ENCODE measurements at places on chromosomes 11 and 22. TPM values are rescaled to one million over a fixed set of nuclear protein-coding genes. Genes with fewer than 3 reads are reported as not detected.

DNA sequence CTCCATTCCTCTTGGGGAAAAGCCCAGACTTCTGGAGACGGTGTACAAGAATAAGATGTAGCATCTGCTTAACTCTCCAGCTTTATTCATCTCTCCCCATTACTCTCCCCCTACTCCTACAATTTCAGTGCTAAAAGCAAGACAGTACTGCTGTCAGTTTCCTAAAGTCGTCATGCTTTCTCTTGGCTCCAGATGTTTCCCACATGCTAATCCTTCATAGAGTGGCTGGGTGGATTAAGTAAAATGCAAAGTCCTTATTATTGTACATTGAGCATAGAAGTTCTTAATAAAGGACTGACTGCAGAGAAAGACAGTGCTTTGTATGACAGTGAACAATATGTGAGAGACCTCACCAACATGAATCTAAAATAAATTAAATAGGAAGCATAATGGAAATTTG is 142.2 kb upstream of the UBASH3B start:
- H3K36me3 ChIP-seq: no peaks in the 10 kb centered on the region
- H3K4me3 ChIP-seq: no peak overlapping the region
- no peak for DNase-seq
- no peaks in the 10 kb centered on the region for H3K27me3 ChIP-seq
- H3K27ac ChIP-seq: no peak overlapping the region
- no peaks in the 10 kb centered on the region for H3K4me1 ChIP-seq

DNA sequence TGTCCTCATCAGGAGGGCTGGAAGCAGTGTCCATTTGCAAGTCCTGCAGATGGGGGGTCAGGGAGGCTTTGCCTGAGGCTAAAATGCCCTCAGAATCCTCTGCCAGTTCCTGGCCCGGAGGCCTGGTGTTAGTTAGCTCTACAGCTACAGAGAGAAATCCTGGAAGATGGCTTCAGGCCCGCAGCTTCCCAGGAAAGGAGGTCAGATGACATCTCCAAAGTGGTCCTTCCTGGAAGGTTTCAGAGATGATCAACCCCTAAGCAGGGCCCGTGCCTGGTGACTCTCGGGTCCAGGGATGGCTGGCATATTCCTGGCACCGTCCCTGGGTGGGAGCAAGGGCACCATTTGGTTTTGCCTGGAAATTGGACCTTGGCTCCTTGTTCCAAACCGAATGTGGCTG is 959.1 kb downstream of the BRD1 start:
- no peak overlapping the region for H3K4me3 ChIP-seq
- H3K27me3 ChIP-seq: no peaks in the 10 kb centered on the region
- H3K4me1 ChIP-seq: no peaks in the 10 kb centered on the region
- H3K36me3 ChIP-seq: no peaks in the 10 kb centered on the region

GRCh38 chr11:123616505-123617198 is 37.8 kb downstream of the SCN3B start:
- H3K4me1 ChIP-seq: no peaks in the 10 kb centered on the region
- no peak overlapping the region for H3K27ac ChIP-seq
- no peak overlapping the region for H3K4me3 ChIP-seq
- DNase-seq: no peak

DNA sequence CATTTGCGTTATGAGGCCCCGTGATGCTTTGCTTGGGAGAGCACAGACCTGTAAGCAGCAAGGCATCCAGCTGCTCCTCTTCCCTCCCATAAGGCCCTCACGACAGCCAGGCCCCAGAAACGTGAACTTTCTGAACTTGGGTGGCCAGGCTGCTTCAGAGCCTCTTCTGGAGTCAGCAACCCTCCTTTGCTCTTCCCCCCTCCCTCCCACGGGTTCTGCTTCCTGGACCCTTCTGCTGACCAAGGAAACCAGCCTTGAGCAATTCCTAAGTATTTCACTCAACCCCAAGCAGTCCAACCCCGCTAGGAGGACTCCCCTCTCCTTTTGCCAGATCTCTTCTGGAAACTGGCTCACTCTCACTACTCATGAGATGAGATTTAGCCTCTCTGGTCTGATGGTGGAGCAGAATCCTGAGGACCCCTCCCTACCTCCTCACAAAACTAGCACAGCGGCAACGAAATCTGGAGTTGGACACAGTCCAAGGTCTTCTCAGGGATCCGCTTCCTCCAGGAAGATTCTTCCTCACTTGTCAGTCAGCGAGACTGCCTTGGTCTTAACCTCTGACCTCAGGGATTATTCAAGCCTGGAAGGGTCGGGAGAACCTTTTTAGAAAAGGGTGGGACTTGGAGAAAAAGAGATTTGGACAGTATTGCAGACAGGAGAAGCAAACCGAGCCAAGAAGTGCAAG is 86.2 kb downstream of the UBASH3B start:
- DNase-seq: no peak
- no peaks in the 10 kb centered on the region for H3K27me3 ChIP-seq
- peaks cover 83% of the 10 kb centered on the region for H3K4me1 ChIP-seq

DNA sequence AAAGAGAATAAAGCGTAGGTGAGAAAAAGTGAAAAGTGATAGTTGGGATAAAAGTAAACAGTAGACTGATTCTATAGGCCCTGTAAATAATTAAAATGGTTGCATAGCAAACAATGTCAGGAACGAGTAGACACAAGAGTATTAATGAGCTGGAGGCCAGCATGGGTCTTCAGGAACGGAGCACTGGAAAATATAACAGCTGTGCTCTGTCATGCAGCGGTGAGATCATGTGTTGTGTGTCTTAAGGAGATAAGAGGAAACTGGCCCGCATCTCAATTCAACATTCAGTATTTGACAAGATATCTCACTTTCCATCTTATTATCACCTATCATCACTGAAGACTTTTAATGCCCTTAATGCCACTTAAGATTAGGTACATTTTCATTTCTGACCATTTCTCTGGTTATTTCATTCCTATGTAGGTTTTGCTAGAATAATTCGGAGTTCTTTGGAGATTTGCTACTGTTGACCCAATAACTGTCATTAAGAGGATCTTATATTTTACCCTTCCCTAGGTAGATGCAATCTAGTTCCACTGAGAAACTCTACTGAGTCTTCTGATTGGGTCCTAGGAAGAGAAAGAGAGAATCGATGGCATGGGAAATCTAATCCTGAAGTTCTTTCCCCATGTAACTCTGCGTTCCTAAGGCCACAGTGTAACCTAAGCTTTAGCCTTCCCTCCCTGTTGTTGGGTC is 35.5 kb upstream of the VWA5A start:
- H3K36me3 ChIP-seq: no peaks in the 10 kb centered on the region
- H3K4me3 ChIP-seq: no peak overlapping the region
- H3K27ac ChIP-seq: no peak overlapping the region
- no peak for DNase-seq
- H3K27me3 ChIP-seq: peaks cover 31% of the 10 kb centered on the region

DNA sequence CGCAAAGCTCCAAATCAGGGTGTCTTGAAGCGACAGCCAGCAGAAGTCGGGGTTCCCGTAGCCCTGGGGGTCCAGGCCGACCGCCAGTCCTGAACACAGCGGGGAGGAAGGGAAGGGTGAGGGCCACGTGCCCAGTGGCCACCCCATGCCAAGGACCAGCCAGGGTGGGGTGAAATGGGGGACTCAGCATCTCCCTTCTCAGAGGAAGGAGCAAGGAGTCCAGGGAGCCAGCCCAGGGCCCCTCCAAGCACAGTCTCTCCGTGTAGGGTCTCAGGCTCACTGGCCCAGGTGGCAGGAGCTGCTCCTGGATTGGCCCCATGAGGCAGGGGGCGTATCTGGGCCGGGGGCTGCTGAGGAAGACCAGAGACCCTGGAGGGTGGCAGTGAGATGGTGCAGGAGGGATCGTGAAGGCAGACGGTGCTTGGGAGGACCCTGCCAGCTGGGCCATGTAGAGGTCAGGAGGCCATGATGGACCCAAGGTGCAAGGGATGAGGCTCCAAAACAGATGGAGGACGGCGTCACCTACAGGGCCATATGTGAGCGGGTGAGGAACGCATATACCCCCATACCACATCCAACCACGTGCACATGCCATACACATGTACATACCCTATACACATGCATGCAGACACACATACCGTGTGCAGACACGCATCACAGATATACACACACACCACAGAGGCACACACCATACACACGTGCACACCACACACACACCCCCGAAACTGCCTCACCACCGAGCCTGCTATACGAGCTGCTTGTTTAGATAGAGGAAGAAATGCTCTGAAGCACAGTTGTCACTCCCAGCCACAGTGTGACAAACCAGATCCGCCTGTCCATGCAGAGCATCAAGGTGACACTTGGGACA is 34.4 kb downstream of the TRMU start:
- no peak for DNase-seq
- no peaks in the 10 kb centered on the region for H3K27me3 ChIP-seq
- H3K36me3 ChIP-seq: peaks cover 14% of the 10 kb centered on the region
- no peak overlapping the region for H3K27ac ChIP-seq
- peaks cover 29% of the 10 kb centered on the region for H3K4me1 ChIP-seq

DNA sequence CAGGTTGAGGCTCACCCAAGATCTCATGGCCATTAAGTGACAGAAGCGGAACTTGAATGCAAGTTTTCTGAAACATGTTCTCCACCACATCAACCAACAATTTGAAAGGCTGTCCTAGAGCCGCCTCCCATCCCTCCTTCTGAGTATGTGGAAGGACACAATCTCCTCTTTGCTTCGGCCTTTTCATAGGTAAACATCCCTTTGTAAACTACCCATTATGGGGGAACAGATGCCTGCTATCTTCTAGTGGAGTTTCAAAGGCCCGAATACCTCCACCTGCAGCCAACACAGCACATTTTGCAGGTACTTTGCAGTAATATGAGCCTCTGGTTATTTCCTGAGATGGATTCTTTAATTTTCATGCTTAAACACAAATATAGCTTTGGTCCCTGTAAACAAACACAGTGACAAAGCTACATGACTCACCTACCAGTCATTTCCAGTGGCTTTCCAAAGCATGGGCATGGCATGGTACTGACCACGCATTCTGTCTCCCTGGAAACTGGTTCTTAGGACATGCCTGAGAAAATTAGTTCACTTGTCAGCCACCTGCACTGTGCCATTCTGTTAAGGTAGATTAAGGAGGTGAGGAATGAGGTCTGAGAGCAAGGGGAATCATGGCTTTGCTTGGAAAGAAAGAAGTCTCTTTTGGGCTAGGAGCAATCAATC is 60.2 kb downstream of the EHF start:
- H3K4me3 ChIP-seq: no peak overlapping the region
- H3K27ac ChIP-seq: no peak overlapping the region
- no peaks in the 10 kb centered on the region for H3K36me3 ChIP-seq
- H3K27me3 ChIP-seq: no peaks in the 10 kb centered on the region
- DNase-seq: no peak

- no peak overlapping the region for H3K27ac ChIP-seq
- no peaks in the 10 kb centered on the region for H3K27me3 ChIP-seq
- no peak overlapping the region for H3K4me3 ChIP-seq
- no peaks in the 10 kb centered on the region for H3K4me1 ChIP-seq
- no peaks in the 10 kb centered on the region for H3K36me3 ChIP-seq
- no peak for DNase-seq
These were observed 444.4 kb downstream of the BUD13 start for GRCh38 chr11:116328391-116328790.

GRCh38 chr22:21014726-21015465 is at the start of gene P2RX6:
TSS of gene P2RX6 (plus strand) at chr22:21015165. CDS start at chr22:21015175, 10 bp downstream.
- peak within 1 kb of the TSS; percentile 47 for H3K4me3 ChIP-seq
- DNase-seq: peak; percentile 84
- peak within 1 kb of the TSS; percentile 80 for H3K27ac ChIP-seq

DNA sequence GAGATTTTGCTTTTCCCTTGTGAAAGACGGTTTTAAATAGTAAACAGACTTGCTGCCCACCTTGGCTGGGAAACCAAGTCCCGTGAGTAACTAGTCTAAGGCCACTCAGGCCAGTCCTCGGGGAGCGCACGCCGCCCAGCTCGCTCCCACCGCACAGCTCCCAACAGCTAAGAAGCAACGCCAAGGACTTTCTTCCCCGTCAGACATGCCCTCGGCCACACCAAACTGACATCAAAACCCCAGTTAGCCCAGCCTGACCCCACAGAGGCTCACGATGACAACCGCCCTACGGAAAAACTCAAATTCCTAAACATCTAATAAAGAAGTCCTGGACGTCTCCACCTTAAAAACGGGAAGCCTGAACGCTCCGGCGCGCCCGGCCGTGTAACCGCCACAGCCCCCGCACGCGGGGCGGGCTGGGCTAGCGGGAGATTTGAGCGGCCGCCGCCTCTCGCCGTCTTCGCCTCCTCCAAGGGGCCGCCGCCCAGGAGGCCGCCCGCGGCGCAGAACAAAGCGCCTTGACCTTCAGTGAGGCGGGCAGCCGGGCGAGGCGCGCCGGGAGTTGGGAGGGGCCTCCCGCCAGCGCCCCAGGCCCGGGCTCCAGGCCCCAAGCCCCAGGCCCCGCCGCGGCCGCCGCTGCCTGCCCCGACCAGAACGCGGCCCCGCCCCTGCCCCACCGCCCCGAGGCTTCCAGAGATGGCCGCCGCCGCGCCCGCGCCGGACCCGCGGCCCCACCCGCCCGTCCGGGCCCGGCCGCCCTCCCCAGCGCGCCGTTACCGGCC is 486 bp downstream of the NAP1L4 start:
- peaks cover 50% of the 10 kb centered on the region for H3K4me1 ChIP-seq
- peak overlapping the region; percentile 76 for H3K4me3 ChIP-seq
- no peak for DNase-seq
- H3K27me3 ChIP-seq: no peaks in the 10 kb centered on the region
- H3K36me3 ChIP-seq: peaks cover 6% of the 10 kb centered on the region

GRCh38 chr11:86148345-86148747 is 79.5 kb upstream of the PICALM start:
- peaks cover 32% of the 10 kb centered on the region for H3K4me1 ChIP-seq
- no peak overlapping the region for H3K27ac ChIP-seq
- no peak for DNase-seq
- no peaks in the 10 kb centered on the region for H3K36me3 ChIP-seq

GRCh38 chr11:111452817-111453552 is 59.2 kb downstream of the BTG4 start:
- H3K36me3 ChIP-seq: no peaks in the 10 kb centered on the region
- DNase-seq: no peak
- no peak overlapping the region for H3K27ac ChIP-seq
- no peak overlapping the region for H3K4me3 ChIP-seq

GRCh38 chr22:35600476-35600875 is 16.7 kb downstream of the MB start:
- H3K27me3 ChIP-seq: no peaks in the 10 kb centered on the region
- no peak overlapping the region for H3K4me3 ChIP-seq
- no peaks in the 10 kb centered on the region for H3K4me1 ChIP-seq
- no peaks in the 10 kb centered on the region for H3K36me3 ChIP-seq

ARHGAP32 gene
- polyA plus RNA-seq: 0.53 TPM

NCAM1 gene
- 0.41 TPM for polyA plus RNA-seq

TIMM10B gene
- 10.7 TPM for polyA plus RNA-seq

INS gene
- polyA plus RNA-seq: 1.3 TPM

NEU3 gene
- polyA plus RNA-seq: 3.2 TPM

All from spleen (tissue), 13 donors.